Upper lobe of right lung (tissue), 1 donor: ENCODE measurements at places on chromosomes 1 and 21. TPM values are rescaled to one million over a fixed set of nuclear protein-coding genes. Genes with fewer than 3 reads are reported as not detected.

KLHDC8A gene
- total RNA-seq, result 0.78 TPM

LCA5L gene
- 1.8 TPM for total RNA-seq

INSRR gene
- total RNA-seq, result not detected

SPRR2G gene
- not detected for total RNA-seq

THRAP3 gene
- total RNA-seq, result 88.6 TPM

RAD54L gene
- 1.0 TPM for total RNA-seq

IL24 gene
- total RNA-seq, result not detected

PRPF38B gene
- 39.3 TPM for total RNA-seq

HSPA6 gene
- total RNA-seq, result 10.9 TPM

SLC44A5 gene
- total RNA-seq, result 0.55 TPM

HTR1D gene
- total RNA-seq, result 0.93 TPM

IFNLR1 gene
- 11.1 TPM for total RNA-seq

PAQR6 gene
- 1.9 TPM for total RNA-seq

ARHGAP29 gene
- 66.5 TPM for total RNA-seq

CAMSAP2 gene
- 34.8 TPM for total RNA-seq

KCNJ10 gene
- total RNA-seq, result not detected

FMN2 gene
- total RNA-seq, result 0.52 TPM

RIPPLY3 gene
- not detected for total RNA-seq

TRAF3IP3 gene
- total RNA-seq, result 12.4 TPM

CRNN gene
- total RNA-seq, result not detected

SEMA6C gene
- 6.7 TPM for total RNA-seq

DSTYK gene
- 12.7 TPM for total RNA-seq

S100A7 gene
- not detected for total RNA-seq

ELF3 gene
- total RNA-seq, result 62.9 TPM

ACTA1 gene
- total RNA-seq, result not detected

SYCP1 gene
- not detected for total RNA-seq

CRP gene
- total RNA-seq, result 0.26 TPM

CDC14A gene
- total RNA-seq, result 12.0 TPM

OR6K3 gene
- total RNA-seq, result 2.3 TPM

FAM72C gene
- not detected for total RNA-seq

DNASE2B gene
- 21.7 TPM for total RNA-seq

RNF186 gene
- total RNA-seq, result not detected

KIF2C gene
- 0.93 TPM for total RNA-seq

PTPN14 gene
- total RNA-seq, result 43.7 TPM

DISC1 gene
- total RNA-seq, result 9.5 TPM

CROCC gene
- total RNA-seq, result 20.9 TPM

CNIH3 gene
- total RNA-seq, result 4.8 TPM

PGLYRP3 gene
- not detected for total RNA-seq

BRDT gene
- not detected for total RNA-seq

STPG1 gene
- 8.6 TPM for total RNA-seq

LCE2A gene
- not detected for total RNA-seq

CD34 gene
- total RNA-seq, result 50.7 TPM

SUSD4 gene
- total RNA-seq, result 2.2 TPM

PTPN22 gene
- total RNA-seq, result 12.2 TPM

PDZK1IP1 gene
- 41.2 TPM for total RNA-seq

ATXN7L2 gene
- 4.6 TPM for total RNA-seq

FCRLA gene
- total RNA-seq, result 0.32 TPM

PWP2 gene
- 9.9 TPM for total RNA-seq

TRIM17 gene
- total RNA-seq, result 2.6 TPM

REN gene
- 0.81 TPM for total RNA-seq

LYPD8 gene
- not detected for total RNA-seq

GPX7 gene
- 6.2 TPM for total RNA-seq

CFAP126 gene
- total RNA-seq, result not detected
